ENCODE measurements at places on chromosomes 1 and 21.

DNA sequence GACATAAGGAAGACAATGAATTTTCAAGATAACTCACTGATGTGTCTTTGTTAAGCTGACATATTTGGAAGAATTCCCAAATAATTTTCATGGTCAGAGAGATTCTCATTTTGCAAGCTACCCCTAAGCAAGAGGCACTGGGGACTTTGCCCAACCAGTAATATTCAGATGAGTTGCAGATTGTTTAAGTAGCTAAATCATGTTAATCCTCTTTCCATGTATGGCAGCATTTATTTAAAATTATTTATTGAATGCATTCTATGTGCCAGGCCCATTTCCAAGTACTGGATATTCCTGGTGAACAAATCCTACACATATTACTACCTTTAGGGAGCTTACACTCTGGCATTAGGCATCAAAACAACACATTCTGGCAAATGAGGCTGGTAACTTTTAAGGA, 56.5 kb upstream of the BACH1 start:
- no peak for DNase-seq

GRCh38 chr1:181640956-181641355, 157.6 kb downstream of the CACNA1E start:
- no peak for DNase-seq

DNA sequence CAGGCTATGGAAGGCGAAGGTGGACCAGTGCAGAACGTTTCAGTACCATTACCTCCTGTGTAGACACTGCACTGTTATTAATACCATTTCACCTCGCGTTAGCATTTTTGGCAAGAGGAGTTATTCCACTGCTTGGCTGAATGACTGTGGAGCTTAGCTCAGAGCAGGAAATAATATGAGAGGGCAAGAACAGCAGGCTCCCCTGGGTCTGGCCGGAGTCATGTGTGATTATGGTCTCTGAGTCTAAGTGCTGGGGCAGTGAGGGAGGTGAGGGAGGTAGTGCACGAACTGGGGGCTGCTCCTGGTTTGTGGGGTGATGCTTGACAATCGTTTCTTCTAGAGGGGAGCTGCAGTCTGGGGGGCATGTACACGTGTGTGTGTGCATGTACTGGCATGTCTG, 82.9 kb downstream of the MDM4 start:
- no peak for DNase-seq

- DNase-seq = no peak
Observed at GRCh38 chr1:113375878-113376277, 14.4 kb upstream of the MAGI3 start.

DNA sequence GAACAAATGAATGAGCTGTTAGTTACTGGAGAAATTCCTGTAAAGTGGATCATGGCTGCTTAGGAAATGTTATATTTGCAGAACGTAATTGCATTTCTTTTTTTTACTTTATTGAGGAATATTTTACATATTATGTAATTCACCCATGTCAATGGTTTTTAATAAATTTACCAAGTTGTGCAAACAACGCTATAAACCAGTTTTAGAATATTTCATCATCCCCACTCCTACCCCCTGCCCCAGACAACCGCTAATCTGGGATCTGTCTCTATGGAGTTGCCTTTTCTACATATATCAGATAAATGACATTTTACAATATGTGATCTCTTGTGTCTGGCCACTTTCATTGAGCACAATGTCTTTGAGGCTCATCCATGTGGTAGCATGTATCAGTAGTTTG, 4.3 kb upstream of the IFFO2 start:
- DNase-seq = no peak

DNA sequence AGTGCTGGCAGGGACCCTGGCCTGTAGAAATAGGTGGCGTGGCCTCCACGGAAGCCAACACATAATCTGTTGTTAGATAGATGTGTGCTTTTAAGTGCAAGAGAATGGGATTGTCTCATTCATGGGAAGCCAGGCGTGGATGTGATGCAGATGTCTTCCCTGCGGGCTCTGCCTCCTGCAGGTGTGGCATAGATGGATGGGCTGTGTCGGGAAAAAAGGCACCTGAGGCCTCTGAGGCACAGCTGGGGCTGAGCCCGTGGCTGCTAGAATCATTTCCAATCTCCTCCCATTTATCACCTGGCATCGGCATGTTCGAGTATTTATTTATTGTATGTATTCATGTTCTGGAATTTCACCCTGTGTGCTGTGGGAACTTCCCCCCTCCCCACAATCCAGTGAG, 353.4 kb upstream of the AJAP1 start:
- DNase-seq = no peak

DNA sequence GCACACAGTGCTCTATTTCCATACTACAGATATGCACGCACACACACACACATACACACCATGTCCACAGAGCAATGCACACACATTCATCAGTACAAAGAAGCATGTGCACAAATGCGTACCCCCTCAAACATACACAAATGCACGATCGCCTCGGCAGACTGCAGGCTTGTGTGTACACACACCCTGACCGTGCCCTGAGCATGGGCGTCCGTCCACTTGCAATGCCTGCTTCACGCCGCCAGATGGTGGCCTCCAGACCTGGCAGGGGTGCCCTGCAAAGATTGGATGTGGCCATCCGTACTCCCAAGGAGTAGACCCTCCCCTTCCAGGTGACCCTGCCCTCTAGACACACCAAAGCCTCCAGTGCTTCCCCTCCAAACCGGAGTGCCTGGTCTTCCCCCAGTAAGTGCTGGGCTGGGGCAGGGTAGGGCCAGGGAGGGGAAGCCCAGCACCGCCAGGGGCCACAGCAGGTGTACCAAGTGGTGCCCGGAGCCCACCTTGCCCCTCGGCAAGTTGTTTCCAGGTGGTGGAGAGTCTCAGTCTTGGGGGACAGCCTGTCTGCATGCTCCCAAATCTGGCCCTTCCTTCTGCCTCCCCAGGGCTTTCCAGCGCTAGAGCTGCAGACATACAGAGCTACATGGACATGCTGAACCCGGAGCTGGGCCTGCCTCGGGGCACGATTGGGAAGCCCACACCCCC, 20.6 kb downstream of the ESPN start:
- peak; percentile 51 for DNase-seq

DNA sequence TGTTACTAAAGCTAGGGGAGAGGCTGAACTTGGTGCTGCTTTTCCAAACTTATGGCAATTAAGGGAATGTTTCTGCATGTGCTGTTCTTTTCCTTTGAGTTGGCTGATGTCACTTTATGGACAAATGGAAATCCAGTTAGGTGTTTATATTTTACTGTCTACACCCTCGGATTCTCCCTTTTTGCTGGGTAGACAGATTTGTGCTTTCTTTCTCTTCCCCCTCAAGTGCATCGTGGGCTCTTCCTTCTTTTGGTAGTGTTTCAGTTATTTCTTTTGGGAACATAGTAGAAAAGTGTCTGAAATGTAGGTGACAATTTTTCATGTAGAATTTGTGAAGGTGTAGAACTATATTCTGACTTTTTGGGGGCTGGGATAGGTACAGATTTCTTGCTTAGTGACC, 22.9 kb downstream of the SYT14 start:
- DNase-seq = no peak
